ENCODE measurements at places on chromosomes 4 and X.

GRCh38 chrX:146006637-146007036 lies 189.0 kb downstream of the SLITRK2 start:
- no peak for DNase-seq

DNA sequence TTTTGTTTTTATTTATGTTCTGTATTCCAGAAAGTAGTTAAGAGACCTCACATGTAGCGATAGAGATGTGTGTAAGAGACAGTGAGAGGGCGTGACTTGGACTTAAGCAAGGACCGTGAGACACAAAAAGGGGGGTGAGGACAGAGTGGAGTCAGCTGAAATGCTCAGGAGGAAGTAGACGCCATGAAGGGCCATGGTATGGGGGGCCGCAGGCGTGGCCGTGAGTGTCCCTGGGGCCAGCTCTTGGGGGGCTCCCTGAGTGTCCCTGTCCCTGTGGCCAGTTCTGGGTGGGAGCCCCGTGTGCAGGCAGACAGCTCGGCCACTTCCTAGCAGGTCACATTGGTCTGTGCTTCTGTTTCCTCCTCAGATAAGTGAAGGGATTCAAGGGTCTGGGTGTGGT lies 23.0 kb upstream of the MSANTD1 start:
- no peak for DNase-seq

DNA sequence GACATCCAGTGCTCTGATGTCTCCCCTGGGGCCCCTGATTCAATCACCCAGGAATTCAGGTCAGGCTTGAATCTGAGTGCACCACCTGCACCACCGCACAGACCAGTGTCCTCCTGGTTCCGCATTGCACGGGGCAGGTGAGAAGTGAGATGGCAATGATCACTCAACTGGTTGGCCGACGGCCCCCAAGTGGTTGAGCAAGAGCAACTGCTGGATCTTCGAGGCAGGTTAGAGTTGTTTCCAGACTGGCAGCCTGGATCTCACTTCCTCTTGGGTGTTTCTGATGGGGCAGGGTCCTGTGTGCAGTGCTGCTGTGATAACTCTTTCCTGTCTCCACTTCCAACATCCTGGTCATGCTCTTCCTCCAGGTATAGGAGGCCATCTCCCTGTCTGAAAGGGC lies 50.4 kb downstream of the C4orf50 start:
- DNase-seq = no peak

DNA sequence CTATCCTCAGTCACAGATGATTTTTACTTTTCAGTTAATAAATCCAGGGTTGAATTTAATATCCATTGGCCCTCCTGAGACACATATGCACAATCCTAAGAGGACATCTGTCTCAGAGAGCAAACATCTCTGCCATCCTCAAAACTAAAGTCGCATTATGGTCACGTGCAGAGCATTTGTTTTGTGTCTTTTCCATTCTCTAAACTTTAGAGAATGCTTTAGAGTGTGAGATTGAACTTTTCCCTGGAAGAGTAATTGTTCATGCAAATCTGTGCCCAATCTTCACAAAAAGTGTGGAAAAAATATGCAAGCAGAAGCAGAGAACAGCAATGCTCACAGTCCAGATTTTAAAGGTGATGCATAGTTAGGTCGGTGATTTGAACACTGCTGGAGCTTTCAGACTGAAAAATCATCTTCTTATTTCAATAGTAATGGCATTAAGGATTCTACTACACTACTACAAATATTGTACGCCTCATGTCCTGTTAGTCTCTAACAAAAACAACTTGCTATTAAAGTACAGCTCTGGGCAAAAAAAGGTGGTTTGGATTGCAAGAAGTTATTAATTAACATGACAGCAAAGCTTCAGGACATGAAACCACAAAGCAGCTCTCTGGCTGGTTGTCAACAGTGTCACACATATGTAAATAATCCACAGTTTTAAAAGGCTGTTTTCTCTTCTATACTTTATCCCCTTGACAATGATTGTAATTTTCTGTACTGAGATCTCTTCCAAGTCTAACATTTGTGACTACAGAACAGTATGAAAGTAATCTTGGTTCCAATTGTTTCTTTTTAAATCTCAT lies 19.9 kb downstream of the DCHS2 start:
- no peak for DNase-seq

DNA sequence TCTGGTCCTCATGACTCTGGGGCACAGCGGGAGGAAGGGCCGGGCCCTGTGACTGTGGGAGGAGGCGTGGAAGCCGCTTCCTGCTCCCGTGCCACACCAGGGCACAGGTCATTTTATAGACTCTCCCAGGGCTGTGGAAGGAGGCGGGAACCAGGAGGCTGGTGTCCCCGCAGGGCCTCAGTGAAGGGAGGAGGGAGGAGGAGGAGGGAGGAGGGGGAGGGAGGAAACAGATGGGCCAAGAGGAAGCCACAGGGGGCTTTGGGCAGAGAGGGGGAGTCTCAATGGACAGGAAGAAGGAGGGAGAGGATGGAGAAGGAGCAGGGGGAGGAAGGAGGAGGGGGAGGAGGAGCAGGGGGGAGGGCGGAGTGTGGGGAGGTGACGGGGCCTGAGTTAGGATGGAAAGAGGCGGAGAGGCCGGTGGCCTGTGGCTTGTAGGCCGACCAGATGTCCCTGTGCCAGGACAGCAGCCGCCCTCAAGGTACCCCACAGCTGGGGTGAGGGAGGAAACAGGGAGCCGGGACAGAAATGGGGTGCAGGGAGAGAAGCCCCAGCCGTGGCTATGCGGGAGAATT lies 6.2 kb upstream of the PLCXD1 start:
- no peak for DNase-seq

GRCh38 chrX:154761977-154762536 lies 607 bp upstream of the DKC1 start:
- DNase-seq = no peak

DNA sequence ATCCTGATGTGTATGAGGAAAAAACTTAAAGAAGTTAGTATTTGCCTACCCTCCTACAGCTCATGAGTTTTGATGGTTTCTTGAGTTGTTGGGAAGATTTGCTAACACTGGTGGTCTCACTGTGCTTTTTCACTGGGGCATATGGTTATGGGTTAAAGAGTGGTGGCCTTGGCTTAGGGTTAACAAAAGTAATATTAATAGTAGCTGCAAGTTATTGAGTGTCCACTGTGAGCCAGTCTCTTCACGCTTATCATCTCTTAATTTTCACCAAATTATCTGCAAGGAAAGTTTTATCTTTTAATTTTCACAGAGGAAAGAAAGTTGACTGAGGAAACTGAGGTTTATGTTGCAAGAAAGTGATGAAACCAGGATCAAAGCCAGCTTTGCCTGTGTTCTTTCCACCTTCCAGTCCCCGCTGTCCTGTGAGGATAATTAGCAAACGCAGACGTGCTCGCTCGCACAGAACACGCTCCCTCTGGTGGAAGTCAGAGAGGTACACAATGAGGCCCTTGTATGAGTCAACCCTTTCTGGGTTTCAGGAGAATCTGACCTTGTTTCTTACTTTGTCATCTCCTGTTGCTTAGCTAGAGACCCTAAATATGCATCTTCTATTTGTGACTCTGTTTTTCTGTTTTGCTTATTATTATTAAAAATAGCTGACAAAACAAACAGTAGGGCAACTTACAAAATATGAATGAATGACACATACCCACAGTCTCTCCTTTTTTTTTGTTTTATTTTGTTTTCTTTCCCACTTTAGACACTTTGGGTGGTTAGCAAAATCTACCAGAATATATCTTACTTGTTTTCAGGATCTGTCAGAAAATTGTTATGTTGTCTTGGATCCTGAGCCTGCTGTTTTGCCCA lies 94.3 kb downstream of the DDIT4L start:
- peak; percentile 23 for DNase-seq

GRCh38 chr4:149512501-149512900 lies 303.1 kb downstream of the IQCM start:
- no peak for DNase-seq

DNA sequence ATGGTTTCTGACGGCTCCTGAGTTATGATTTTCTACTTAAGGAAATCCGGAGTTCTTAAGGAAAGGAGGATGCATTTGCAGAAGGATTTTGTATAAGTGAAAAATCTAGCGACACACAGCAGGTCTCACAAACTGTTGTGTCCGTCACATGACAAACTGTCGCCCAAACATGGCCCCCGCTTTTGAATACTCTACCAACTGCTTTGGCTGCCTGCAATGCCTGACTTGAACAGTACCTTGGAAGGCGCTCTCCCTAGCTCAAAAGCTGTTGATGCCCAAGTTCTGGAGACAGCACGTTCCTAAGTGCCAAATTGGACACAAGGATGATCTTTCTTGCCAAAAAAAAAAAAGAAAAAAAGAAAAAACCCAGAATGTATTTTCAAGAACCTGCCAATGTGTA lies 103.2 kb downstream of the ENPP6 start:
- DNase-seq = no peak

GRCh38 chrX:18755651-18756050 lies 48.2 kb downstream of the PPEF1 start:
- DNase-seq = no peak

GRCh38 chrX:14896273-14896672 lies 23.1 kb downstream of the MOSPD2 start:
- DNase-seq = no peak

- no peak for DNase-seq
These were observed 1.5 kb upstream of the FATE1 start for GRCh38 chrX:151714362-151714761.

GRCh38 chr4:112147697-112148096 lies 2.4 kb downstream of the FAM241A start:
- no peak for DNase-seq

GRCh38 chr4:131584587-131584986 lies 1564.5 kb upstream of the PCDH10 start:
- no peak for DNase-seq

DNA sequence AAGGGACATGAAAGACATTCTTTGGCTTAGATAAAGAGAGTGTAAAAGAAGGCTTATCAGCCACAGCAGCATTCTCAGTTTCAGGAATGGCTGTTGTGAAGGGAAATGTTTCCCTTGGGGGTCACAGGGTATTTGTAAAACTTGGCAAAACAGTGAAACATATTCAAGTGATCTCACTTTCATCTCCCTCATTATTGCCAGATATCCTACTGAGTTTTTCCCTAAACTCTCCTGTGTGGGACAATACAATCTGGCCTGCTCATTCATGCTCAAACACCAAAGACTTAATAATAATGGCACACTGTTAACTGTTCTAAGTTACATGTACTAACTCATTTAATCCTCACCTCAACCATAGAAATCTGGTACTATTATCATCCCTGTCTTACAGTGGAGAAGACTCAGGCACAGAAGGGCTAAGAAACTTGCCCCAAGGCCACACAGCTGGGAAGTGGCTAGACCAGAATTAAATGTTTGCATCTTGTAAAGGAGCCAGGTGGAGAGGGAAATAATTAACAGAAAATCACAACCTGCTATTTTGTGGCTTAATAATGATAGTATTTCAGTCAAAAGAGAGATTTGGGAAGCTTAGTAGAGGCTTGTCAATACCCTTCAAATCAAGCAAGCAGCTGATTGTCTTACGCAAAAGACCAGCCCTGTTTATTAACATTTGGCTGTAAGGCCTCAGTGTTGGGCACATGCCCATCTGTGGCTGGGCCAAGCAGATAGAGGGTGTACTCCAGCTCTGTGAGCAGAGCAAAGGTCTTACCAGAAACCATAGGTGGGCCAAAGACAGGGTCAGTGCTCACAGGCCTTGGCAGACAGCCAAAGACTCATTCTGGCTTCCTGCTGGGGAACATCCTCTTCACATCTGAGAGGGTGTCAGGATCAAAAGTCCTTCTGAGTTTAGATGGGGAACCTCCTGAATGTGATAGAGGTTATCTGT lies 17.3 kb downstream of the SMPX start:
- no peak for DNase-seq

DNA sequence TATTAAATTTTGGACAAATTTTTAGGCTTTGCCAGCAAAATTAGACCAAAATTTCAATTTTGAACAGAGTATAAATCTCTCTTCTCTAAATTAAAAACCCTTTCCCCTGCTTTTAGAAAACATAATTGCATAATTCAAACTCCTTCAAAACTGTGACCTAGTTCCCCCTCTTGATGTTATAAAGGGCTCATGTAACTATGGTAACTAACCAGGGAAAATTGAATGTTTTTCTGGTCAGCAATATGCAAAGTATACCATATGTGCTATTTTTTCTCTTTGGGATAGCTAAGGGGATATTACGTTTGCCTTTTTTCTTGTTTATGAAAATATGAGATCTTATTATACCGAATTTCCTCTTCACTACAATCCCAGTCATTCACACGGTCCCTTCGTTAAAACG lies 5.1 kb upstream of the ING2 start:
- no peak for DNase-seq

GRCh38 chr4:115234405-115235093 lies 121.1 kb upstream of the NDST4 start:
- DNase-seq = no peak

GRCh38 chr4:93461541-93461940 lies 367.0 kb upstream of the ATOH1 start:
- DNase-seq = no peak

DNA sequence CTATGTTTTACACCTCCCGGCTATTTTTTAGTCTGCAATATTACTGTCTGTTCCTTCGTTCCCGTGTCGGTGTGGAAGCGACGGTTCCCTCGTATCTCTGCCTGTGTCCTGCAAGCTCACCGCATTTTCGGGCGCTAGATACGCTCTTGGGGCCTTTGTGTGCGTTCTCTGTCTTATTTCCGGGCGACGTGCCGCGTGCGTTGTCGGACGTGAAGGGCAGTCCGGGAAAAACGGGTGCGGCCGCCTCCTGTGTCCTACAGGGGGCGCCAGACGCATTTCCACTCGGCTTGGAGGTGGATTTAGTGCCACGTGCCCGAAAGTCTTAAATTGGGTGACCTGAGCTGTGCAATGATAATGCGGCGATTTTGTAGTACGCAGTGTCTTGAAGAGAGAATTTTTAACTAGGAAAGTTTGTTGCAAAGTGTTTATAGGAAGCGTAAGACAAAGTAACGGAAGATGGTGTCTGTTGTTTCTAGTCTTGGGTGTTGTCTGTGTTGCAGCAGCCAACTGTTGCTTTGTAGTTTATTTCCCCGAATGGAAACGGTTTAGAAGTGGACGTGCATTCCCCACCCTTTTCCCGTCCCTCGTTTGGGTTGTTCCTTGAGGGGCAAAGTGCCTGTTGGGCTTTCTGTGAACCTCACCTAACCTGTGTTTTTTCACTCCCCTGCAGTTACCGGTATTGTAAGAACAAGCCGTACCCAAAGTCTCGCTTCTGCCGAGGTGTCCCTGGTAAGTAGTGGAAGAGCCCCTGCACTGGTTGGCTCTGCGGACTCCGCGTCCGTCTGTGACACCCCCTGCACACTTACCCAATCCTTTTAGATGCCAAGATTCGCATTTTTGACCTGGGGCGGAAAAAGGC lies 720 bp downstream of the RPL10 start:
- peak; percentile 75 for DNase-seq

- DNase-seq = no peak
These were observed at the start of gene VEGFD for GRCh38 chrX:15384304-15384703. VEGFD (minus strand) TSS chrX:15384413; CDS start chrX:15383946, 467 bp downstream.

GRCh38 chrX:24963823-24964222 lies 51.9 kb downstream of the ARX start:
- no peak for DNase-seq

DNA sequence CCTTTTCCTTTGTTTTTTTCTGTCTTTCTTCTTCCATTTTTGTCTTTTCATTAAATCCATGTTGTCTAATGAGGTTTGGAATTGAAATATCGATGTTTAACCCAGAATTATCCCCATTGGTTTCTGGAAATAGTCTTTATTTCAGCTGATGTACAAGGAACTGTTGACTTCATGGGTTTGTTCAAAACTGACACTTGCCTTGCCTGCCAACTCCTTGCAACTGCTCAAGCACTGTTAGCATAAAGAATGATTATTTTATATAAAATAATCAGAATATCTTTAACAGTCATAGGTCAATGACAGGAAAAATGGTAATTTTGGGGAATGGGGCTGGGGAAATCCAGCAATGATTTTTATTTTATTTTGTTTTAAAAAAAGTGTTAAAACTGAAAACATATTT lies 359.6 kb upstream of the LCORL start:
- DNase-seq = no peak
